ENCODE measurements at places on chromosomes 16 and 17. TPM values are rescaled to one million over a fixed set of nuclear protein-coding genes. Genes with fewer than 3 reads are reported as not detected.

- DNase-seq = no peak
Measured at GRCh38 chr16:57532266-57532625, 4.1 kb downstream of the CCDC102A start.

DNA sequence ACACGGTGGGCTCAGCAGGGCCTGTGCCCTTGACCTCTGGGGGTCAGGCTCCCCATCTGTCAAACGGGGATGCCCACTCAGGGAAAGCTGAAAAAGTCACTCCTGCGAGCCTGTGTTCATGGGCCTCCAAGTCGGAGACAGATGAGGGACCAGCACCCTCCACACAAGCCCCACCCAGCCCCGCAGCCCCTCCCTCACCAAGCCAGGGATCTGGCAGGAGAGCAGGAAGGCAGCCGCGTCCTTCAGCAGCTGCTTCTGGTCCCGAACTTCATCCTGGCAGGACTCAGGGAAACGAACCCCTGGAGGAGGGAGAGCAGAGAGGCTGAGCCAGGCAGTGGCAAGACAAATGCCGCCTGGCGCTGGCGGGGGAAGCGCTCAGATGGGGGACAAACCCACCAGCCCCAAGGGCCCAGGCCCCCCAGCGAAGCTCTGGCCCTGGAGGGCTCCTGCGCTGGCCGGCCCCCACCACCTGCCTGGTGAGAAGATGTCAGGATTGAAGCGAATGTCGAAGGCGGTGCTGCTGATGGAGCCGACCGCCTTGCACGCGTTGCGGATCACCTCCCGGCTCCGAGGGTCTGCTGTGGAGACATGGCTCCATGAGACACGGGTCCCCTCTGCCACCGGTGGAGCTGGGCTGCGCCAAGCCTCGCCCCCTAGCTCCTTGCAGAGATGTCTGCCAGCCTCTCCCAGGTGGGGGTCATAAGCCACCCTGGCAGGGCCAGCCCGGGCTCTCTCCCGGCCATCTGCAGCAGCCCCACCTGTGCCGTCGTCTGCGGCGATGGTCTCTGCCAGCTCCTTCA, 15.4 kb downstream of the CLUH start:
- DNase-seq = no peak

DNA sequence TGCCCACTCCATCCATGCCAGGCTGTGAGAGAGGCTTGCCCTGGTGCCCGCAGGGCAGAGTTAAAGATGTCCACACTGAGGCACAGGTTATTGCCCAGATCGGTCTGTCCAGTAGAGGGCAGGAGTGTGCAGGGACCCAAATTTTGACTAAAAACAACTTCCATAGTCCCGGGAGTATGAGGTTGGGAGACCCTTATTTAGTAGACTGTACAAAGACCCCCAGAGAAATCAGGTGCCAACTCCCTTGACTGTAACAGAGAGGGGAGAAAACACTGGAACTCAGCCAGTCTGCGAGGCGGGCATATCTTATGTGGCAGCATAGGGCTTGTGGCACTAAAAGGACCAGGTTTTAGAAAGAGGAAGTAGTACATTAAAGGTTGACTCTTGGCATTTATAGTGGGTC, 43.4 kb downstream of the HNF1B start:
- DNase-seq = peak; percentile 27

DNA sequence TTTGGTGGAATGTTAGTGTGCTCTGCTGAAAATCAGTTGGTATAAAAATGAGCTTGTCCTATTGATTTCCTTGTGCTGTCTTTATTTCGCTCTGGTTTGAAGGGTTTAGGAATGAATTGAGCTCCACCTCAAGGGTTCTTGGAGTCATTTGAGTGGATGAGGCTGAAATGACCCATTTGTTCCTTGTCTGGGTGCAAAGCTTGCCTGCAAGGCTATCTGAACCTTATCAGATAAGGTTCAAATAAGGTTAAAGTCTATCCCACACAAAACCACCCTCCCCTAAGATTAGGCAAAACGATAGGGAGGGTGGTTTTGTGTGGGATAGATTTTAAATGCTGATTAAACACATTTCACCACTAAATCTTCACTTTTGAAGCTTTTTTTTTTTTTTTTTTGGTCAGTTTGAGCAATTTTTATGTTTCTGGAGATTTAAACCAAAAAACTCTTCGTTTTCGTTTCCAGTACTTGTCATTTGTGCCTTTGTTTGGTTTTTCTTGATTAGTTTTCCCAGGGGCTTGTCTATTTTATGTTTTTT, 62.7 kb downstream of the ARHGAP44 start:
- no peak for DNase-seq

GRCh38 chr17:66605541-66605940, 229.4 kb upstream of the CACNG5 start:
- no peak for DNase-seq

GRCh38 chr16:51418258-51418657, 267.2 kb upstream of the SALL1 start:
- no peak for DNase-seq

- DNase-seq = peak; percentile 80
Measured at GRCh38 chr17:44820631-44821212, 9.4 kb downstream of the GJC1 start.

GRCh38 chr16:19474617-19475016, 47.3 kb downstream of the GDE1 start:
- DNase-seq = no peak

GRCh38 chr17:82507631-82508175, 11.8 kb upstream of the FOXK2 start:
- DNase-seq = no peak

Gene LUC7L3
- total RNA-seq = 113 TPM

DNA sequence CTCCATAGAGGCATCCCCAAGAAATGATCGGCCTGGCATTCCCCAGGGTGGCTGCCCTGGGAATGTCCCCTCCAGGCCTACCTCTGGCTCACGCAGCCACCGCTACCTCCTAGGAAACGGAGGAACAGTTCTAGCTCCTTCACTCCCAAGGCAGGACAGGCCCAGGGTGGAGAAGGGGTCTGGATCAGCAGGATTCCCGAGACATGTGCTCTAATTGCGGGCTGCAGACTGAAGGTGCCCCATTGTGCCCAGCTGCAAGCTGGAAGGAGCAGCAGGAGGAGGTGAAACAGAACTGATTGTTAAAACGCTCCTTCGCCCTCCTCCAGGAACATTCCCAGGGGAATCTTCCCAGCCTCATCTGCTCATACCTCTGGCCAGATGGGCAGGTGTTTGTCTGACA, 40.8 kb downstream of the SCNN1G start:
- DNase-seq = no peak

Gene TNP2
- total RNA-seq = not detected

DNA sequence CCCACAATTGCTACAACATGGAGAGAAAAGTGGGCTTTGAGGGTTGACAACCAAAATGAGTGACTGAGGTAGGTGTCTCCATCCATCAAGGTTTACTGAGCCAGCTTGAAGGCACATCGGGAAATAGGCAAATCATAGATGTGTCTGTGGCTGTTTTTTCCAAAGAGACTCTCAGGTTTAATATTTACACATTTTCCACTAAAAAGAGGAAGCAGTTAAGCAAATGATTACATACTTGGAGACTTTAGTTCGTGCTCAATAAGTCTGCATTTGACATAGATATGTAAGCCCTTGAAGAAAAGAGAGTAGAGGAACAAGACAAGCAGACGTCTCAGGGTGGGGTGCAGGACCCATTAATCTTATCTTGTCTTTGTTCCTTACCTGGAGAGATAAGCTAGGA, 148.9 kb upstream of the COX10 start:
- DNase-seq = no peak

Data from endothelial cell of umbilical vein (primary cell).